ENCODE measurements at places on chromosomes 4 and X. TPM values are rescaled to one million over a fixed set of nuclear protein-coding genes. Genes with fewer than 3 reads are reported as not detected.

NAA11 gene
- not detected for total RNA-seq

MAOB gene
- total RNA-seq: not detected

SEPSECS gene
- total RNA-seq: 6.7 TPM

VCX gene
- not detected for total RNA-seq
